ENCODE measurements at places on chromosomes 13 and 19. TPM values are rescaled to one million over a fixed set of nuclear protein-coding genes. Genes with fewer than 3 reads are reported as not detected.
A peak's percentile ranks its signal among the peaks of the same experiment; 100 is the strongest.

The NFILZ gene
- not detected for total RNA-seq

DNA sequence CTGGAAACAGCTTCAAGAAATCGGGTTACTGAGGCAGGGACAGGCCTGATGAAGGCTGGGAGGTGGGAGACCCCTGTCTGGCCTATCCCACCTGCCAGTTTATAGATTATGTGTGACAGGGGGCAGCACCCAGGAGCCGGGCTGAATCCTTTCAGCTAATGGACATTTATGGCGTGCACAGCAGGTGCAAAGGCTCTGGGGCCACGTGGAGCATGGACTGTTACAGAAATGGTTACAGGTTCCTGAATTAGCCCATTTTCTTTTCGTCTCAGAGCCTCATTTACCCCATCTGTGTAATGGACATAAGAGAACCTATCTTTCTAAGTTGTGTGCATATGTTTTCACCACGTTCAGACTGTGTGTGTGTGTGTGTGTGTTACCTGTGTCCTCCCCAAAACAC lies 34.4 kb upstream of the TNFAIP8L1 start:
- no peak for DNase-seq

GRCh38 chr19:47495478-47496372 lies 11.7 kb upstream of the KPTN start:
- no peak for DNase-seq

DNA sequence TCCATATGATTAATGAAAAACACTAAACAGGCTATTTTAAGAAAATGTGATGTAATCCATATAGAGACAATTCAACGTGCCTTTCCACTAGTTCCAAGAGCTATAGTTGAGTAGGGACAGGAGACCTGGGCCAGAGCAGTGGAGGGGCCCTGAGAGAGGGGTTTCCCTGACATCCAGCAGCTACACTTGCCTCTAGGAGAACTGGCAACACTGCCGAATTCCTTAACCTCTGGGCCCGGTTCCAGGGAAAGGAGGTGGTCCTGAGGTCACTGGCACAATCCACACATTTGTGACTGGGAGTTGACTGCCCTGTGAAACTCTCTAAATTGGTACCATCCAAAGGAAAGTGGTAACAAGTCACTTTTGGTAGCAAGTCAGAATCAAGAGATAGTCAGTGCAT lies 264.4 kb downstream of the DCLK1 start:
- no peak for DNase-seq

GRCh38 chr13:95188128-95188527 lies 113.1 kb downstream of the ABCC4 start:
- no peak for DNase-seq

DNA sequence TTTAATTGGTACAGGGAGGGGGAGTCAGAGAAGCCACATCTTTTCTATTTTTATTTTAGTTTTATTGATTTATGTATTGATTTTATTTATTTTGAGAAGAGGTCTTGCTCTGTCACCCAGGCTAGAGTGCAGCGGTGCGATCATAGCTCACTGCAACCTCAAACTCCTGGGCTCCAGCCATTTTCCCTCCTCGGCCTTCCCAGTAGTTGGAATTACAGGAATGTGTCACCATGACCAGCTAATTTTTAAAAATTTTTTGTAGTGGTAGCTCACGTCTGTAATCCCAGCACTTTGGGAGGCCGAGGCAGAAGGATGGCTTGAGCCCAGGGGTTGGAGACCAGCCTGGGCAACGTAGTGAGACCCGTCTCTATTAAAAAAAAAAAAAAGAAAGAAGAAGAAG lies 4.1 kb downstream of the IL27RA start:
- DNase-seq: peak; percentile 18

The USHBP1 gene
- not detected for total RNA-seq

DNA sequence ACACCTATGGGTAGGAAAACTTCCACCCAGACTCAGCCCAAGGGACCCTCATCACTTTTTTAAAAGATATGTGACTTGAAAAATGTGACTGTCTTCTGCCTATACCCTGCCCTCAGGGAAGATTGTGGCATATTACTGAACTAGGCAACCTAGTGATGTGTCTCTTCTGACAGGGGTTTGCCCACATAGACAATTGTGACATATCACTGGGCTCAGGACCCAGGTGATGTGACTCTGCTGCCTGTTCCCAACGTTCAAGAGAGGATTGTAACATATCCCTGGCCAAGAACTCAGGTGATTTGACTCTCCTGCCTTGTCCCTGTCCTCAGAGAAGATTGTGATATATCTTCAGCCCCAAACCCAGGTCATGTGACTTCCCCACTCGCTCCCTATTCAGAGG lies 86.3 kb upstream of the ZNF43 start:
- DNase-seq: no peak

The CBARP gene
- 1.9 TPM for total RNA-seq

- no peak for DNase-seq
These were observed 122.1 kb upstream of the GPR12 start for GRCh38 chr13:26882731-26883130.

- DNase-seq: no peak
These were observed 331.0 kb downstream of the DNAJC15 start for GRCh38 chr13:43354153-43354945.

DNA sequence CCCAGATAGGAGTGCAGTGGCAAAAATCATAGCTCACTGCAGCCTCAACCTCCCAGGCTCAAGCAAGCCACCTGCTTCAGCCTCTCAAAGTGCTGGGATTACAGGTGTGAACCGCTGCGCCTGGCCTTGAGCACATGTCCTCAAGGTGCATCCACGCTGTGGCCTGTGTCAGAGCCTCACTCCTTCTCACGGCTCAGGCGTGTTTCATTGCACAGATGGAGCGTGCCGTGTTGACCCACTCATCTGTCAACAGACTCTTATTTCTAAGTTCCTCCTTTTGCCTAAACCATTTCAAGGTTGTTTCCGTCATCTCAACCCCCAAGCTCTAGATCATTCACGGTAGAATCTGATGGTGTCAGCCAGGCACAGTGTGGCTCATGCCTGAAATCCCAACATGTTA lies 28.2 kb downstream of the ATP8B3 start:
- DNase-seq: no peak

DNA sequence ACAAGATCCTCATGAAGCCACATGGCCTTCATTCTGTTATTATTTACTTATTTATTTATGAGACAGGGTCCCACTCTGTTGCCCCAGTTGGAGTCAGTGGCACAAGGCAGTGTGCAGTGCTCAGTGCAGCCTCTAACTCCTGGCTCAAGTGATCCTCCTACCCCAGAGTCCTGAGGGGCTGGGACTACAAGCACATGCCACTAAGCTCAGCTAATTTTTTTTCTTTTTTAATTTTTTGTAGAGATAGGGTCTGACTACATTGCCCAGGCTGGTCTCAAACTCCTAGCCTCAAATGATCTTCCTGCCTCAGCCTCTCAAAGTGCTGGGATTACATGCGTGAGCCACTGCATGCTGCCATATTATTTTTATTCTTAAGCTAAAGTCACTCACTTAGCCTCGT lies 241.4 kb downstream of the UQCRFS1 start:
- no peak for DNase-seq

The SYNGR4 gene
- 0.20 TPM for total RNA-seq

GRCh38 chr13:109251956-109252355 lies 534.4 kb downstream of the IRS2 start:
- DNase-seq: no peak

GRCh38 chr13:23488442-23488841 lies 54.9 kb upstream of the SACS start:
- DNase-seq: peak; percentile 85

The PSG7 gene
- total RNA-seq: not detected

GRCh38 chr13:93577105-93577504 lies 350.5 kb downstream of the GPC6 start:
- DNase-seq: no peak

GRCh38 chr19:52343548-52343947 lies 7.5 kb downstream of the ZNF610 start:
- no peak for DNase-seq

DNA sequence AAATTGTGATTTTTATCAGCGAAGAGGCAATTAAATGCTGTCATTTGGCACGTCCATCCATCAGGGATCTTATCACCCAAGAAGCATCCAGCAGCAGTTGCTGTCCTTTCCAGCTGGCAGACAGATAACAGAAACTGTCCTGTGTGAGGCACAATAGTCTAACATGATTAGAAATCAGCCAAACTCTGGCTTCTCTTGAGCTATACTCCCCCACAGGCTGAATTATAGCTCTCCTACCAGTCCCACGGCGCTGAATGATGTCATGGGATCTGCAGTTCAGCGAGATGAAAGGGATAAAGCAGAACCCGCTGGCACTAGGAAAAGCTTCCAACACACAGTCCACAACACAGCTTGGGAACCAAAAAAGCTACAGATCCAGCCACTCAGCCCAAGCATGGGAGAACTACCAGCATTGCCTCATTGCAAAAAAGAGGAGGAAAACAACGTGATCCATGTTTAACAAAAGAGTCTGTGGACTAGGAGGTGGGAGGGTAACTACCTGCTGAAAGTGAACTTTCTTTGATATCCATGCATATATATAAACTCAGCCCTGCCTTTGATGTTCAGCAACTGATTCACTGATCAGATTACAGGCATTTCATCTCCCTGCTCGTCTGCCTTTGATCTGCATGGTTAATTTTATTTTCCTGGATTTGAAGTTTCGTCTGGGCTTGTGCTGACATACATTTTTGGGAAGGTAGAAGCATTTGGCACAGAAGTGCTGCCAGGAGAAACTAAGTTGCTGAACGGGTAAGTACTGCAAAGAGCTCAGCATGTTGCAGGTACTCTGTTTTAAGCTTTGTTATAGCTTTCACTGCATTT lies at the start of gene TNFRSF19:
TSS of gene TNFRSF19 (plus strand) at position 314 of the 822 bp plus-strand sequence. CDS start 19,772 bp downstream, outside the sequence.
- no peak for DNase-seq

DNA sequence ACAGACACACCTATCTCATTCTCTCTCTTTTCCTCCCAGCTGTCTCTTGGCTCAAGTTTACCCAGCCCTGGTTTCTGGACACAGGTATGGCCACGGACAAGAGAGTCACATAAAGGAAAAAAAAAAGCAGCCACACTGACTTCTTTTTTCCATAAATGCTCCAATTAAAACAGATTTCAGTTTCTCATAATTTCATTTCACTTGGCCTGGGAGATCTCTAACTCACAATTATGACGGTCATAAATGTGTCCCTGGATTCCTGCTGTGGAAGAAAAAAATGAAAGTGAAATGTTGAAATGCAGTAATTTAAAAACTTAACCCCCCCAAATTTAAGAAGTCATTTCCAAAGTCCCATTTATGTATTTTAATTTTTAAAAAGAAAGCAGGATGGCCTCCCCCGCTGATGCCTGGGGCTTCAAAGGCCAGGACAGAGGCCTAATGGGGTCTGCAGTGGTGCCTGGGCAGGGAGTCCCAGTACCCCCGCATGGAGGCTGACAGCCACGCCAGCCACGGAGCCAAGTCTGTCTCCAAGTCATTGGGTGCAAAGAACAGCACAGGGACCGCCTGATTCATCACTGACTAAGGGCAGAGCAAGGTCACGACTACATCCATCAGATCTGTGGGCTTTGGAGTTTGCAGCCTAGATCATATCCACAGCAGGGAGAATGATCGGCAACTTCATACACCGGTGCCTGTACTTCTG lies 79.7 kb downstream of the TSHZ3 start:
- DNase-seq: no peak

DNA sequence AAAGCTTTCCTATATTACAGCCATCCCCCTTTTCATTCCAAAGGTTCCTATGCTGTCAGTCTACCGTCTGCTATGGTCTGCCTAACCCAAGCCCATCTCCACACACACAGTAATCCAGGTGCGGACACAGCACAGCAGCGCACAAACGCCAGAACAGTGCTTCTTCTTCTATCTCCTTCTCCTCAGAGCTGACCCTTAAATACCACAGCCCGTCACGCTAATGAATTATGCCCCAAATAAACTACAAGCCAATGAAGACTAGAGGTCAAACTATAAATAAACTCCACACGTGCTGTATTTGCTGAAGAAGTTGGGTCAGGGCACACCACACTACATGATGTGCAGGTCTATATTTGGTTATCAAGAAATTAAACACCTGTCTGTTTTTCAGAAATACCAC lies 71.8 kb downstream of the TBC1D4 start:
- no peak for DNase-seq

The REEP6 gene
- total RNA-seq: 4.1 TPM

DNA sequence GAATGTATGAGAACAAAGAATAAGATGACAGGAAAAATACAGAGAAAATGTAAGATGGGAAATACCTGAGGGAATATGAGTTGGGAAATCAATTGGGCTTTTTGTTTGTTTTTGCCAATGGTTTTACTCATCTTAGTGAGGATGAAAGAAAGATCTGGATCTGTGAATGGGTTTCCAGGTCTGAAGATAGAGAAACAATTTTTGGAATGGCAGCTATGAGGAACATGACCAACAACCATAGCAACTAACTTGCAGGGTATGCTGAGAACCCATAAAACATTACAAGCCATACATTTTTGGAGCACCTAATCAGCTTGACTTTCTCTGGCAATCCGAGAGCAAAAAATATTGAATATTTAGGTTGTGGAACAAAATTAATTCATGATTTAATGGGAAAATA lies 290.0 kb downstream of the KCTD12 start:
- DNase-seq: no peak

- peak; percentile 88 for DNase-seq
These were observed 3.6 kb upstream of the KCNN4 start for GRCh38 chr19:43784241-43784980.

The CFAP97D2 gene
- not detected for total RNA-seq

The CGB5 gene
- not detected for total RNA-seq

DNA sequence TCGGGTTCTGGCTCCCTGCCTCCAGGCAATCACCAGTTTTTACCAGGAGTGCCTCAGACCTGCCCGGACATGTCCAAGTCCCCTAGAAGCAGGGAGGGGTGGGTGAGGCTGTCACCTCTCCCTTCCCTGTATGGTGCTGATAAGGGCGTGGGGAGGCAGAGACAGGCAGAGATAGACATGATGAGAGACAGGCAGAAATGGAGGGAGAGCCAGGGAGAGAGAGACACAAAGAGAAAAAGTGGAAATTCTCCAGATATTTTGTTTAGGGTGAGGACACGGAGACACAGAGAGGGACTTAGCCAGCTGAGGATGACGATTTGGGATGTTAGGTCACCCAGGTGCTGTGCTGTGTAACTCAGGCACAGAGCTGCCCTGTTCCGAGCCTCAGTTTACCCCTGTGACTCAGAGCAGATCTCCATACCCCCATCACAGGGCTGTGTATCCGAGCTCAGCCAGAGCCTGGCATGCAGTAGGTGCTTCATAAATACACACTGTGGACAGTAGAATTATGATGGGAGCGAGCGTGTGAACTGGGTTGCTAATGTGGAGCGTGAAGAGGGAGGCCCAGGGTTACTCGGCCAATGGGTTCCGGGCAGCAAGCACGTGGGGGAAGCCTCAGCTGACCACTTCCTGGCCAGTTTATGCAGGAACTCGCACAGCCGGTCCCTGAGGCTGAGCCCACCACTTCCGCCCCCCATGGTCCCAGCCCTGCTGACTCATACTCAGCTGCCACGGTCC lies 11.9 kb upstream of the GDF15 start:
- DNase-seq: peak; percentile 98

The ACP7 gene
- total RNA-seq: not detected

The ZNF98 gene
- total RNA-seq: not detected

DNA sequence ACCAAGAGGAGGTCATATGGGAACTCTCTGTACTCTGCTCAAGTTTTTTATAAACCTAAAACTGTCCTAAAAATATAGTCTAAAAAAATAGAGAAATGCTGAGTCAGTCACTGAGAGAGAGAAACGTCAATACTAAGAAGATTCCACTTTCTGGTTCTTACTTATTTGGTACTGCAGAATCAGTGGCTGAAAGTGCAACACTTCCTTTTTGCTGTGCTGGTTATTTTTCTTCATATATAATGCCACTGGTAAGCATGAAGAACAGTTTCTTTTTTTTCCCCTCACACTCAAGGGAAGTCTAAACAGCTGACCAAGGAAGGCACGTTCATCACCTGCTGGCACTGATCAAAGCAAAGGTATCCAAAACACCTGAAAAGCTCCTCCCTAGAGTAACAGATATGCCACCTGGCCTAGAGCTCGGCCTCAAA lies 44.3 kb upstream of the N4BP2L1 start:
- no peak for DNase-seq

- no peak for DNase-seq
These were observed 1.5 kb downstream of the SPATA13 start for GRCh38 chr13:24161980-24162525.
